Liver (tissue), 10 donors: ENCODE measurements at places on chromosomes 1 and 21. TPM values are rescaled to one million over a fixed set of nuclear protein-coding genes. Genes with fewer than 3 reads are reported as not detected.

DNA sequence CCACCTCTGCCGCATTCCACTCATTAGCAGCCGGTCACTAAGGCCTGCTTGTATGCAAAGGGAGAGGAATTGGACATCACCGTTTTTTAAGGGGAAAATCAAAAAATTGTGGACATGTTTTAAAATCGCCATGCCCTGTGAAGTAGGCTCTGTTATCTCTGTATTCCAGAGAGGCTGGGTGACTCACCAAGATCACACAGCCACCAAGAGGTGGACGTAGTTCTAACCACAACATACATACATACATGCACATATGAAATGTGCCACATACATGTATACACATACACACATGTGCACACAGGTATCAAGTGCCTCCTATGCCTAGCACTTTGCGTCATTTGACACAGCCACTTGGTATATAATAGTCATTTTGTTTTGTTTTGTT, 16.0 kb upstream of the ZSCAN20 start:
- DNase-seq: no peak

The PRKCZ gene
- 9.3 TPM for total RNA-seq

GRCh38 chr1:179971563-179972496, 17.2 kb downstream of the CEP350 start:
- no peak for DNase-seq

DNA sequence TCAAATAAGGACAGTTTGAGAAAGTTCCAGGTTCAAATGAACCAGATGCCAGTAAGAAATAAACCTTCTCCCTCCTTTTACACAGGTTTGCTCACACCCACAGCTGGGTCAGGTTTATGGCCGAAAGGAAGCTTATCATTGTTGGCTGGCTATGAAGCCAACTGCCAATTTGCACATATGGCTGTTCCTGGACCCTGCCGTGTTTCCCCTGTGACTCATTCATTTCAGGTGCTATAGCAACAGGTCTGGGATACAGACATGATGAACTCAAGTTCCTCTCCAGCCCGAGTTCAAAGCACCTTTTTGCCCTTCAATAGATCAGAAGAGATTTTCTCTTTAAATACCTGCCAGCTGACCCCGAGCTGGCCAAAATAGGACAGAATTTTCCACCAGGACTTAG, 134.4 kb upstream of the SMYD2 start:
- DNase-seq: no peak

- no peak for DNase-seq
Observed at GRCh38 chr1:27585684-27586083, 18.3 kb downstream of the AHDC1 start.

The COPA gene
- total RNA-seq: 145 TPM
